Parietal lobe (tissue), 2 donors: ENCODE measurements at places on chromosomes 3 and 15. TPM values are rescaled to one million over a fixed set of nuclear protein-coding genes. Genes with fewer than 3 reads are reported as not detected.

The PLXNB1 gene
- total RNA-seq, result 152 TPM

The C3orf22 gene
- not detected for total RNA-seq

The PLIN1 gene
- total RNA-seq, result 0.31 TPM

The CPLX3 gene
- 1.6 TPM for total RNA-seq

The RAD51 gene
- total RNA-seq, result 1.9 TPM

The ROPN1 gene
- not detected for total RNA-seq
